CD4-positive, CD25-positive, alpha-beta regulatory T cell (primary cell): ENCODE measurements at places on chromosomes 1 and 21.

GRCh38 chr1:11068600-11069473 lies 9.0 kb upstream of the SRM start:
- no peak for DNase-seq

DNA sequence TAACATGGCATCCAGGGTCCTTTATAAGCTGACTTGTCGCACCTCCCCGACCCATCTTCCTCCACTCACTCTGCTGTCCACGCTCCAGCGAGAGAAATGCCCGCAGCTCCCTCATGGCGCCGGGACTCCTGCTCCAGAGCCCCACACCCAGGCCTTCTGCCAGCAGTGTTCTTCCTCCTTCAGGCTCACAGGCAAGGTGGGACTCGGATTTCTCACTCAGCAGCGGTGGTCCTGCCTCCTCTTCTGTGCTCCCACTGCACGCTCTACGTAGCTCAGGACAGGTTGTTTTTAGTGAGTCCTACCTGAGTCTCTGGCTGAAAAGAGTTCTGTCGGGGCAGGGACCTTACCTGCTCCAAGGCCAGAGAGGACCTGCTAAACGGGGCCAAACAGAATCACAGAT lies 11.2 kb downstream of the THEMIS2 start:
- DNase-seq = no peak

DNA sequence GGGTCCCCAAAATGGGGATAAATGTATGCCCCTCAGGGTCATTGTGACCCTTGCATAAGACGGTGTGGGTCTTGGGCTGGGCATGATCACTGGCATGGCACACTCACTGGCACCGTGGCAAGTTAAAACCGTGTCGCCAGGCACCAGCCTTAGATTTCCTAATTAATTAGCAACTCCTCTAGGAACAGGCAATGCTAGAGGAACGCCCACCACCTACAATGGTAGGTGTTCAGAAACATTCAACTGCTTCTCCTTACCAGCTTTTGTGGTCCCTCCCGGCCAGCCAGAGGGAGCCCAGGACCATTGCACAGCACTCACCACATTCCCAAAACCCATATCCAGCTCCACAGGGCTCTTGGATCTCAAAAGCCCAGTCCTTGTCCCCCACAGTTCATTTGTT lies 36.4 kb downstream of the EPHA2 start:
- DNase-seq = no peak

DNA sequence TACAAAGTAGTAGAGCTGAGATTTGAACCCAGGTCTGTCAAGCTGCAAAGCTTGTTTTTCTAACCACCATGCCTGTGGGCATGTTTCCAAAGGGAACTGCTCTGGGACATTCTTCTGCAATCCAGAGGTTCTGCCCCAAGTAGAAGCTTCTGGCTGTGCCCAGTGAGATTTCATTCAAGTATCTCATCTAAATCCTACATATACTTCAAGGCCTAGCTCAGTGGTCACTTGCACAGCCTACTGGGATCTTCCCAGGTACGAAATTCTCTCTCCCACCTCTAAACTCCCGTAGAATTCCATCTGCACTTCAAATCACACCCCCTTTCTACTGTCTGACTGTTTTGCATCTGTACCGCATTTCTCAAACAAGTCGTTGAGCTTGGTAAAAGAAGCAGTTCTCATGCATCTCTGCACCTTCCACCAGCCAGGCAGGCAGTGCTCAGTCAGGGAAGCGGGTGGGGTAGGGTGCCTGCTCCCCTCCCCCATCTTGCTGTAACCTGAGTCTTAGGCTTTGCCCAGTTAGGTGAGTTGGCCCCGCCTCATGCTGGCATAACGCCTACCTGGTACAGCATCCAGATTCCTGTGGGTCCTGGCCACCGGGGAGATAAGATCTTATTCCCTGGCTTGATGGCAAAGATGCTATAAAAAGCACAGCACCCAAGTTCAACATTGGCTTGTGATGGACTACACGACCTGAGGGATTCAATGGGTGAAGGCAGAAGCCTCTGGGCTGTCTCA lies 13.5 kb downstream of the SLC9A1 start:
- no peak for DNase-seq

DNA sequence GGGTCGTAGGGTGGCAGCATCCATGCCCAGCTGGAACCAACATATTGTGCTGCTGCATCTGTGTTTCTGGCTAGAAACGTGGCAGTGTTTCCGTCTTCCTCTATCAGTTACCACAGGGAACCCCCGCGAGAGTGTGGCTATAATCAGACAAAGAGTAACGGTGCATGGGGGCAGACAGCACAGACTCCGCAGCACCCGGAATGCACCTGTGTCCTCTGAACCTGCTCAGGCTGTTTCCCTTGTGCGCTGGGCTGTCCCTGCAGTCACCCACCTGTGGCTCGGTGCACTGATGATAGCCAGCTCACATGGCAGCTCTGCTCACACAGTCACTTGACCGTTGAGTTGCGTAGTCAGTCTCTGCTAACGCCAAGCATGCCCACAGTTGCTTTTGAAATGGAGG lies 11.4 kb upstream of the PCBP3 start:
- no peak for DNase-seq

GRCh38 chr1:40806731-40807695 lies 23.4 kb downstream of the KCNQ4 start:
- no peak for DNase-seq

DNA sequence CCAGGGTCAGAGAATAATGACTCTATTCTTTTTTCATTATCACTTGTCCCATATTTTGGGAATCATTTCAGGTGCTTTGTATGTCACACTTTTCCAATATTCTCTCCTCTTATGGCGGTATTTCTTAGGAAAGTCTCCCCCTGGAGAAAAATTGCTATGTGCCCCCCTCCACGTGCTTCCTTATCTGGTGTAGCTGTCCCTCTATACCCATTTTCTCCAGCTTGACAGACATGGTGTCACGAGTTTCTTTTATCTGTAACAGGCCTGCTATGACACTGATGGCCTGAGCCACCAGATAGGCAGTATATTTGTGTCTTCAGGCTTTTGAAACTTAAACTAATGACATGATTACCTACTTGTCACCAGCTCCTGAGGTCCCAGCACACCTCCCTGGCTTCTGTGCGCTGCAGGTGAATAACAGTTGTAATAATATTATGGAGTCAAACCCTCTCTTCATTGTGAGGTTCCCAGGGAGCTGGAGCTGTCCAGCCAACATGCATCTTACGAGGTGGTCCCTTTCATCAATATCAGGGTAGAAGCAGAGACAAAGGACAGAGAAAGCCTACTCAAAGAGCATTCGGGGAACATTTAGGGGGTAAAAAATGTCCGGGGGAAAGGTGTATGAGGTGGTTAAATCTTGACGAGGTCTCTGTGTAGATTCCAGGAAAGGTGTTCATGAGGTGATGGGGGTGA lies 71.2 kb upstream of the DUSP10 start:
- DNase-seq = no peak

DNA sequence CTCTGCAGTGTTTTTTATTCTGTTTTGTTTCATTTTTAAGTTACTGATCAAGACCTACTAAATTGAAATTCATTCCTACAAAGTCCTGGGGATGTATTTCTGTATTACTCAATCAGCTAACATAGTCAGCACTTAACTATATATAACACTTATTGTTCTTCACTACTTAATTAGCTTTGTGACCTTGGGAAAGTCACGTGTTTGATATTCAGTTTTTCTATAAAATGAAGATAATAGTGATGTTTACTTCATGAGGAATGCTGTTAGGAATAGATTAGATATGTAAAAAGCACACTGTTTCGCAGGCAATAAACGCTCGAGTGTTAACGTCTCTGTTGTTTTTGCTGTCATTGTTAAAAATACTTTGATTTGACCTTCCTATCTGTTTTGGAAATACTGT lies 44.6 kb downstream of the CTTNBP2NL start:
- no peak for DNase-seq

DNA sequence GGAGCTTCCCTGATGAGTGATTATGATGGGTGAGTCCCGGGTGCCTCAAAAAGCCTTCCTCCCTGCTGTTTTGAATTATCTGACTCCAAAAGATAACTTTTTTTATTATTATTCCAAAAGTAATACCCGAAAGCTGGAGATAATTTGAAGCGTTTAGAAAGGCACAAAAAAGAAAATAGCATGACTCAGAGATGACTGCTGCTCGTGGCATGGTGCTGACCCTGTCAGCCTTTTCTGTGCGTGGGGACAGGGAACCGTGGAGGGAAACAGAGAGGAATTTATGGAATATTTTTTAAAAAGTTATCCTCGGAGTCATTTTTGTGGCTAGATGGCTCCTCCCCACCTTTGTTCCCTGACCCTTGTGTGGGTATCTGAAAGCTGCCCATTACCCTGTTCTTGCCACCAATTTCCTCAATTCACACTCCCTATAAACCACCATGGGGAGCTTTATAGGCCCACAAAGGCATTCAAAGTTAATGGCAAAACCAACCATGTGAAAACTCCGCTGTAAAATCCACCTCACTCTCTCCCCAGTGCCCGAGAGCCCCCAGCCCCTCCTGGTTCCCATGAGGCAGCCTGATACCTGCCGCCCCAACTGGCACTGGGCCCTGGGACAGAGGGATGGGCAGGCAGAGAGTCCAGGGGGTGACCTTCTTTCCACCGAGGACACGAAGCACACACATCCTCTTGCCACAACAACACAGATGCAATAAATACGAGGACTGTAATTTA lies 37.5 kb downstream of the IGSF21 start:
- no peak for DNase-seq

GRCh38 chr1:207243442-207244408 lies 77.8 kb upstream of the CD55 start:
- DNase-seq = no peak
